Esophagus muscularis mucosa (tissue), 4 donors: ENCODE measurements at places on chromosomes 7 and 10. TPM values are rescaled to one million over a fixed set of nuclear protein-coding genes. Genes with fewer than 3 reads are reported as not detected.
A peak's percentile ranks its signal among the peaks of the same experiment; 100 is the strongest.

Gene WIPF3
- 10.4 TPM for total RNA-seq

Gene TUBB8
- total RNA-seq: not detected

Gene PRPS1L1
- not detected for total RNA-seq

Gene ELAPOR2
- total RNA-seq: 19.3 TPM

Gene CPSF4
- total RNA-seq: 19.1 TPM

Gene LRRTM3
- total RNA-seq: 0.13 TPM

Gene SLC26A4
- 1.2 TPM for total RNA-seq

DNA sequence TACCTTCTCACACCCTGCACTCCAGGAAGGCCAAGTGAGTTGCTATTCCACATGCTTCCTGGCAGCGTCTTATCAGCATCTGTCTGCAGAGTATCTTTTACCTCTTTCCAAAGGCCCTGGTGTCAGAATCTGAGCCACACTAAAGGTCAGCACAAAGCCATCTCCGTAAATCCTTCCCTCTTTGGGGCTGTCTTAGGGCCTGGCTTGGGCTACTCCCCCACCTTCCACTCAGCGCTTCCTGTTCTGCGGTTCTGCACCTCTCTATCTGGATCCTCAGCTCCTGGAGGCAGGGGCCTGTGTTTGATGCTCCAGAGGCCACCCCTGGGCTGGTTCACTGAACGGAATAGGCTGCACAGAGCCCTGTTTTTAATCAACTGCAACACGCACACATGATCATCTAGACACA is 334.8 kb upstream of the GALNT17 start:
- no peaks in the 10 kb centered on the region for H3K4me1 ChIP-seq
- H3K27me3 ChIP-seq: no peaks in the 10 kb centered on the region
- no peak overlapping the region for H3K27ac ChIP-seq
- peaks cover 7% of the 10 kb centered on the region for H3K36me3 ChIP-seq

DNA sequence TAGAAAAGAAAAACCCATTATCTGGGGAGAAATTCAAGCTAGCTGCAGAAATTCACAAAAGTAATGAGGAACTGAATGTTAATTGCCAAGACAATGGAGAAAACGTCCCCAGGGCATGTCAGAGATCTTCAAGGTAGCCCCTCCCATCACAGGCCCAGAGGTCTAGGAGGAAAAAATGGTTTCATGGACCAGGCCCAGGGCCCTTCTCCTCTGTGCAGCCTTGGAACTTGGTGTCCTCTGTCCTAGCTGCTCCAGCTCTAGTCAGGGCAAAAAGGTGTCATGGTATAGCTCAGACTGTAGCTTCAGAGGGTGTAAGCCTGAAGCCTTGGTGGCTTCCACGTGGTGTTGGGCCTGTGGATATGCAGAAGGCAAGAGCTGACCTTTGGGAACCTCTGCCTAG is 411.8 kb downstream of the ADRA2A start:
- DNase-seq: peak; percentile 42
- no peaks in the 10 kb centered on the region for H3K36me3 ChIP-seq
- no peak overlapping the region for H3K4me3 ChIP-seq
- no peaks in the 10 kb centered on the region for H3K27me3 ChIP-seq
- H3K27ac ChIP-seq: no peak overlapping the region

- H3K4me1 ChIP-seq: peaks cover 39% of the 10 kb centered on the region
- DNase-seq: no peak
- no peak overlapping the region for H3K27ac ChIP-seq
- no peaks in the 10 kb centered on the region for H3K27me3 ChIP-seq
- H3K36me3 ChIP-seq: no peaks in the 10 kb centered on the region
Observed at GRCh38 chr7:42348631-42349030, 111.6 kb upstream of the GLI3 start.

DNA sequence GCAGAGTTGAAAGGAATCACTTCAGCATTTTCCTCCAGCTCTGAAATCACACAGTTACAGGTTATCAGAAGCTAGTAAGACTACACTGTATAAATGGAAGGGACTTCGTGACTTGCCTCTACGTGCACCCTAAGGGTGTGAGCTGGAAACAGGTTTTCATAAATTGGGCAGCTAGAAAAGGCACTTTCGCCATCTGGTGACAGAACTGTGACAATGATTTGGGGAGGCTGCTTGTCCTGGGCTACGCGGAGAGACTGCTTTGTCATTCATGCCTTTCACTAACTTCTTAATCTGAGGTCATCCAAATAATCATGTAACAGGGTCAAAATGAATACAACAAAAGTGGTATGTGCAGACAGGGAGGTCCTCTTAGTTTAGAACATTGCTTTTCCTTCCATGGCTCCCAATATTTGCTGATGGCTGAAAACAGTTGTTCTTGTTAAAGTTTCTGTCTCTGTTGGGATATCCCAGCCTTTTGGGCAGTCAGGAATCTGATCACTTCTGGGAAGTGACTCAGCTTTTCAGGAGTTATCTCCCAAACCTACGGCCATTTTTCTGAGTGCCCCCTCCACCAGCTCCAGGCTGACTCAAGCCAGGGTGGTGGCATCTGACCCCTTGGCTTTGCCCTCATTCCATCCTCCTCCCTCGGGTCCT is 17.8 kb downstream of the VWC2 start:
- peaks cover 18% of the 10 kb centered on the region for H3K27me3 ChIP-seq
- DNase-seq: peak; percentile 77
- no peaks in the 10 kb centered on the region for H3K4me1 ChIP-seq
- H3K4me3 ChIP-seq: no peak overlapping the region
- no peak overlapping the region for H3K27ac ChIP-seq

- no peak overlapping the region for H3K27ac ChIP-seq
- H3K4me3 ChIP-seq: no peak overlapping the region
- no peaks in the 10 kb centered on the region for H3K4me1 ChIP-seq
- no peak for DNase-seq
- no peaks in the 10 kb centered on the region for H3K36me3 ChIP-seq
- no peaks in the 10 kb centered on the region for H3K27me3 ChIP-seq
Observed at GRCh38 chr7:116145245-116145852, 65.0 kb upstream of the TES start.

- no peak overlapping the region for H3K4me3 ChIP-seq
- H3K36me3 ChIP-seq: peaks cover 26% of the 10 kb centered on the region
- no peak for DNase-seq
- no peaks in the 10 kb centered on the region for H3K27me3 ChIP-seq
Observed at GRCh38 chr10:79137826-79138225, 69.1 kb downstream of the ZMIZ1 start.

- no peak overlapping the region for H3K4me3 ChIP-seq
- H3K36me3 ChIP-seq: peaks cover 10% of the 10 kb centered on the region
- DNase-seq: no peak
- no peak overlapping the region for H3K27ac ChIP-seq
- no peaks in the 10 kb centered on the region for H3K4me1 ChIP-seq
- no peaks in the 10 kb centered on the region for H3K27me3 ChIP-seq
Observed at GRCh38 chr10:84367256-84367655, 38.9 kb downstream of the CCSER2 start.

- peaks cover 22% of the 10 kb centered on the region for H3K4me1 ChIP-seq
- H3K27me3 ChIP-seq: no peaks in the 10 kb centered on the region
- H3K36me3 ChIP-seq: peaks cover 42% of the 10 kb centered on the region
- H3K27ac ChIP-seq: peak overlapping the region; percentile 85
- peak overlapping the region; percentile 3 for H3K4me3 ChIP-seq
Observed at GRCh38 chr10:95605163-95605562, 44.0 kb upstream of the SORBS1 start.

GRCh38 chr7:130909161-130909836 is 175.3 kb upstream of the KLF14 start:
- H3K27me3 ChIP-seq: no peaks in the 10 kb centered on the region
- H3K27ac ChIP-seq: peak overlapping the region; percentile 14
- peaks cover 69% of the 10 kb centered on the region for H3K4me1 ChIP-seq
- no peaks in the 10 kb centered on the region for H3K36me3 ChIP-seq
- H3K4me3 ChIP-seq: no peak overlapping the region
- no peak for DNase-seq

GRCh38 chr10:4285121-4285520 is 500.1 kb upstream of the KLF6 start:
- peaks cover 68% of the 10 kb centered on the region for H3K4me1 ChIP-seq
- H3K36me3 ChIP-seq: no peaks in the 10 kb centered on the region
- DNase-seq: peak; percentile 84

GRCh38 chr7:2046581-2047565 is 185.9 kb downstream of the MAD1L1 start:
- no peaks in the 10 kb centered on the region for H3K27me3 ChIP-seq
- H3K4me3 ChIP-seq: no peak overlapping the region
- no peak for DNase-seq
- H3K27ac ChIP-seq: no peak overlapping the region
- H3K36me3 ChIP-seq: no peaks in the 10 kb centered on the region
- peaks cover 10% of the 10 kb centered on the region for H3K4me1 ChIP-seq

- no peak overlapping the region for H3K4me3 ChIP-seq
- H3K27me3 ChIP-seq: no peaks in the 10 kb centered on the region
- peaks cover 12% of the 10 kb centered on the region for H3K4me1 ChIP-seq
- no peaks in the 10 kb centered on the region for H3K36me3 ChIP-seq
- no peak for DNase-seq
Observed at GRCh38 chr10:17222329-17222728, 5.7 kb upstream of the VIM start.

DNA sequence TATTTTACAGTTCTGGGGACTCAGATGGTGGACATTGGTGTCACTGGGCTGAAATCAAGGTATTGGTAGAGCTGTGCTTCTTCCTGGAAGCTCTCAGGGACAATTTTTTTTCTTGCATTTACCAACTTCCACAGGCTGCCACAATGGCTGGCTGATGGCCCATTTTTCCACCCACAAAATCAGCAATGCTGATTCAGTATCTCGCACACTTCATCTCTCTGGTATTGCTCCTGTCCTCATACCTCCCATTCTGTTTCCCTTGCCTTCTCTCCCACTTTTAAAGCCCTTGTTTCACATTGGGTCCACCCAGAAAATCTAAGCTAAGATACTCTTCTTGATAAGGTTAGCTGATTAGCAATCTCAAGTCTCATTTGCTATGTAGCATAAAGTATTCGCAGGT is 530.9 kb upstream of the POM121L12 start:
- no peaks in the 10 kb centered on the region for H3K36me3 ChIP-seq
- H3K27me3 ChIP-seq: no peaks in the 10 kb centered on the region
- no peak overlapping the region for H3K4me3 ChIP-seq
- DNase-seq: no peak
- no peak overlapping the region for H3K27ac ChIP-seq
- H3K4me1 ChIP-seq: no peaks in the 10 kb centered on the region

GRCh38 chr10:63286340-63286739 is 153.2 kb downstream of the NRBF2 start:
- no peak for DNase-seq
- no peaks in the 10 kb centered on the region for H3K27me3 ChIP-seq
- H3K4me3 ChIP-seq: no peak overlapping the region
- no peaks in the 10 kb centered on the region for H3K36me3 ChIP-seq
- no peak overlapping the region for H3K27ac ChIP-seq

DNA sequence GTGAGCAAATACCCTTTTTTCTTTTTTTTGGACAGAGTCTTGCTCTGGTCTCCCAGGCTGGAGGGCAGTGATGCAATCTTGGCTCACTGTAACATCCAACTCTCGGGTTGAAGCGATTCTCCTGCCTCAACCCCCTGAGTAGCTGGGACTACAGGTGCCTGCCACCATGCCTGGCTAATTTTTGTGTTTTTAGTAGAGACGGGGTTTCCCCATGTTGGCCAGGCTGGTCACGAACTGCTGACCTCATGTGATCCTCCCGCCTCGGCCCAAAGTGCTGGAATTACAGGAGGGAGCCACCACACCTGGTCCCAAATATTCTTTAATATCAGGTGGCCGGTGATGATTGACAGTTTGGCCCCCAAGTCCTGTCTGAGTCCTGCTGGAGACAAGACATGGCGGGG is 6.6 kb downstream of the LAT2 start:
- H3K27ac ChIP-seq: no peak overlapping the region
- no peak for DNase-seq
- no peaks in the 10 kb centered on the region for H3K36me3 ChIP-seq
- H3K4me3 ChIP-seq: no peak overlapping the region
- H3K27me3 ChIP-seq: no peaks in the 10 kb centered on the region
